T-helper 9 cell (primary cell): ENCODE measurements at places on chromosomes 16 and 17.

DNA sequence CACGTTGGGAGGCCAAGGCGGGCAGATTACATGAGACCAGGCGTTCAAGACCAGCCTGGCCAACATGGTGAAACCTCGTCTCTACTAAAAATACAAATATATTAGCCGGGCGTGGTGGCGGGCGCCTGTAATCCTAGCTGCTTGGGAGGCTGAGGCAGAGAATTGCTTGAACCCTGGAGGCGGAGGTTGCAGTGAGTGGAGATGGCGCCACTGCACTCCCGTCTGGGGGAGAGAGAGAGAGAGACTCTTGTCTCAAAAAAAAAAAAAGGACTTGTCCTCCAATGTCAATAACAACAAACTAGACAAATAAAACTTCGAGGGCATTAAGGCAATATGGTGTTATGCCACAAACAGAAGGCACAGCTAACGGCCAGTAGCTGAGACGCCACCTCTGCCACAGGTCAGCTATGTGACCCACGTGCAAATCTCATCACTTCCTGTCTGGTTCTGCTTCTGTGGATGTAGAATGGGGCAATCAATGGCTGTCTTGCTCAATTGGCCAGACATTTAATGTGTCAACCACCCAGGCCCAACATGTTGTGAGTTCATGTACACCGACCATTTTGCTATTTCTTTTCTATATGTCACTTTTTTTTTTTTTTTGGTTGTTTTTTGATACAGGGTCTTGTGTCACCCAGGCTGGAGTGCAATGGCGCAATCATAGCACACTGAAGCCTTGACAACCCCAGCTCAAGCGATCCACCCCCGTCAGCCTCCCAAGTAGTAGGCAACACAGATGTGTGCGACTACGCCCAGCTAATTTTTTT lies 834 bp upstream of the TXNDC11 start:
- DNase-seq: no peak

GRCh38 chr17:45433159-45433535 lies 477 bp upstream of the ARHGAP27 start:
- DNase-seq: no peak

DNA sequence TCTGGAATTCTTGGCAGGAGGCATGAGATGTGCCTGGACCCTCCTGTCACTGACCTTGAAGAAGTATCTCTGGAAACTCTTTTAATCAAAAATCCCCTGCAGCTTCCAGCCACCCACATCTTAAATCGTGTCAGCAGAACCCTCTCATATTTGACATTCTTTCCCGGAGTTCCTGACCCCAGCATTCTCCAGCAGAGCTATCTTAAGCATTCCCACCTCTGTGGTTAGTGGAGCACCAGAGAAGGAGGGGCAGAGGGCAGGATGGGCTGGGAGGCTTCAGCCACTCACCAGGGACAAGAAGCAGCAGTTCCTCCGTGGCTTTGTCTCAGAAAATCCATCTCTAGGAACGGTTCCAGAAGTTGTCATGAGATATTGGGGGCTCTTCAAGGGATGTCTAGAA lies 149.9 kb downstream of the RGS9 start:
- DNase-seq: no peak

DNA sequence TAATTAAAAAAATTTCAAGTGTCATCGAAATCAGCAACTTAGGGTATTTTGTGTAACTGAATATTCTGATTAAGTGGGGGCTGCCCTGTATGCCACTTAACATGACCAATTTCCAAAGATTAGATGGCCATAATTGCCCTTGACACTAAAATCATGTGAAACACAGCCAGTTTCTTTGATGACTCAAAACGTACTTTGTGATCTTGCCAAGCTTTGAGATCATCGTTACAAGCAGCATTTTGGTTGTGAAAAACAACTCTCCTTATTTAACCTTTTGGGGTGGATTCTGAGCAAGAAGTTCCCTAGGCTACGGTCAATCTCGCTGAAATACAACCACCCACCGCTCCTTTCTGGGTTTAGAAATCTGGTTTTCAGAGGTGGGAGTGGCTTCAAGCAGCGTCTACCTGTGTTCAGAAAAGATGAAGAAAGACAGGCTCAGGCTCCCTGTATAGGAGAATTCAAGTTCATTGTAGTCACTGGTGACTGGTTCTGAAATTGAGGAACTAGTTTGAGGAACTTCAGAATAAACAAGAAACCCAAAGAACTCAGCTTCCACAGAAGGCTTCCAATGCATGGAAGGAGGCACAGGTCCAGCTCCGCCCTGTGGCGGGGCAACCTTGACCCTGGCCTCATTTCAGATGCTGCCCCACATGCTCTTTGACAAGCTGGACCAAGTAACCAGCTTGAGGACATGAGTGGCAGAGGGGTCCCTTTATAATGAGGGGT lies 9.4 kb downstream of the MAP3K14 start:
- no peak for DNase-seq

GRCh38 chr17:82392941-82393340 lies 21.4 kb downstream of the UTS2R start:
- no peak for DNase-seq

- DNase-seq: no peak
Measured at GRCh38 chr17:45874151-45874550, 20.2 kb upstream of the MAPT start.

DNA sequence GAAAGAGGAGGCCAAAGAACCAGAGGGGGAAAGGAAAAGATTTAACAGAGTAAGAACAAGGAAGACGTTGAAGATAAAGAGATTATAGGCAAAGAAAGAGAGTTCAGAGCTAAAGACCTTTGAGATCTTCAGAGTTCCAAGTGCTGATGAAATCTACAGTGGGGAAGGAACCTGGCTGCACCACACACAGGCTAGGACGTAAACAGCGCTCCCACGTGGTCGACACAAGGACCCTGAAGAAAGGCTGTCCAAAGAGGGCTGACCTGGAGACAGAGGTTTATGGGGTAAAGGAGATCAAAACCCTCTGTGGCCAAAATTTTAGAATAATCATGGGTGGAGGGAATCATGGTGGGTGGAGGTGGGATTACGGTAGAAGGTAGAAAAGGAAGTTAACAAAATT lies 121.6 kb downstream of the PMP22 start:
- no peak for DNase-seq

DNA sequence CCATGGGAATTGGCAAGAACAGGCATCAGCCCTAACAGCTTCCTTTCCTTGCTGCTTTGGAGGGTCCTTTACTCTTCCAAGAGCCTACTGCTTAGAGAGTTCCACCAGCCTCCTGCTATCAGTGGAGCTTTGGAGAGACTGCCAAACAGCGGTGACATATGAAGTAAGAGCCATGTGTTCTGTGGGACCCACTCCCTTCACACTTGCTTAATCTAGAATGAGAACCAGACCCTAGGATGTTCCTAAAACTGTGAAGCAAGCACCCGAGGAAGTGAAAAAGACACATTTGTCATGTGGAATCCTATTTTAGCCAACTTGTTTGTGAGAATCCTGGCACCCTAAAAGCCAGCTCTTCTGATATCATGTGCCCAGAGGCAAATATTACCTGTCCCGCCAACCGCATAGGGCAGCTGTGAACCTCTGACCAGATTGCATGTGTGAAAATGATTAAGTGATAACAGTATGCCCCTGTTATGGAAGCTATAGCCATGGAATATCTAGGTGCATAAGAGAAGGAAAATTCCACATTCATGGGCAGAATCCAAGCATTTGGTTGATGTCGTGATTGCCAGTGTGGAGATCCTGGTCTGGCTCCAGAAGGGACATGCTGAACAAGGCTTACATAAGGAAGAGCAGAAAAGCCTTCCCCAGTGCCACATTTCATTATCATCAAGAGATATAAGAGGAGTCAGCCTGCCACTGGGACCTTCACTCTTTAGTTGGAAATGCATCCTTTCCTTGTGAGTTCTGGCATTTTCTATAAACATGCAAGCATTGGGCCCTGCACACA lies 18.7 kb downstream of the RCVRN start:
- no peak for DNase-seq

DNA sequence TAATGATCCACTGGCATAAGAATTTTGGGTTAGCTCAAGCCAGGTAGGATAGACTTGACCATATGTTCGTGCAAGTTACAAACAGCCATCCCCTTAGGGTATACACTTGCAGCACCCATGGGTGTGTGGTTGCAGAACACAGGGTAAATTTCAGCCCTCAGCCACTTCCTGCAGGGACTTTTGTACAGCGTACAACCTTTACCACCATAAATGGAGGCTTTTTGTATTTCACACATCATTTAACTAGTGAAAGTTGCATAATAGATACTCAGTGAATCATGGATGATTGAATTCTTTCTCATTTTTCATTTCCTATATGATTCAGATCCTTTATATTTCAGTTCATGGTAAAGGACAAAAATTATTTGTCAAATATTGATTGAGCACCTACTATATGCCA lies 473.9 kb downstream of the CDH13 start:
- no peak for DNase-seq

GRCh38 chr16:14196011-14196410 lies 124.9 kb downstream of the MRTFB start:
- no peak for DNase-seq
